ENCODE measurements at places on chromosomes 16 and 17.

GRCh38 chr16:30379158-30379783 is 3.1 kb downstream of the SEPTIN1 start:
- DNase-seq = no peak

DNA sequence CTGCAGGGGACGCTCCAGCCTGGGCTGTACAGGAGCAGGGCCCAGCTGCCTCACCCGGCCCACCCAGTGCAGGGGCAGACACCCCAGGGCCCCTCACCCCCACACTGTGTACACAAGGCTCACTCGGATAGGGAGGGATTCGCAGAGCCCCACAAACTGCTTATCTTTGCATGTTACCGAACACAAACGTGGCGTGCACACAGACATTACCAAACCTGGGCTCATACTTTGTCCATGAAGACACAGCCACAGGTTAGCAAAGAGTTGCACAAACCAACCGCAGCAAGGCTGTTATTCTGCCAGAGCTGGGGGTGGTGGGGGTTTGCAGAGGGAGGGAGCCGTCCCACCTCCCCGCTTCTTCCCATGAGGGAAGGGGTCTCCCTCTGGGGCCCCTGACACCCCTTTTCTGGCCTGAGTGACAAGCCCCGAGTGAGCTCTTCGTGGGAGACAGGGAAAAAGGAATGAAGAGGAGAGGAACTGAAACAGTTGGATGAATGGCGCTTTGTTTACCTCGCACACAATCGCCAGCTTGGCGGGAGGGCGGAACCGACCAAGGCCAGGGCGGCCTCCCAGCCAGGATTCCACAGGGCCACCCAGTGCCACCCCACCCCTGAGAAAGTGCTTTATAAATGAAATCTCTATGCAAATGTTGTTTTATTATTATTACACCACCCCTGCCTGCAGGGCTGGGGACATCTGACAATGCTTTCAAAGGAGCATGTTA is 434 bp upstream of the CPSF4L start:
- no peak for DNase-seq

DNA sequence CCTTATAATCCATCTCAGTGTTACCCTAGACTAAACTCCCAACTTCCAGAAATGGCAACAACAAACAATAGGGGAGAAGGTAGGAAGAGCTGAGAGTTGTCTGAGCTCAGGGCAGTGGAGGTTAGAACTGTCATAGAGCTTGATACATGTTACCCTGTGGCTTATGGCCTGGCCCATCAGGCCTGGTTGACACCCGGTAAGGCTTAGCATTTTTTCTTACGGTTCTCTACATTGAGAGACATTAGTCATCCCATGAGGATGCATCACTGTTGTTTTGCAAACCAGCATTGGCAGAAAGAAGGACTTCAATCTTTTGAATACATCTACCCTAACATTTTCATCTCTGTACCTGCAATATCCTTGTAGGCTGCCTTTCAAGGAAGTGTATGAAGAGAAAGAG is 226.6 kb downstream of the PHKB start:
- DNase-seq = no peak

- DNase-seq = no peak
These were observed 5.1 kb downstream of the TBX21 start for GRCh38 chr17:47738178-47738577.

GRCh38 chr17:74833501-74834377 is 25.9 kb downstream of the GRIN2C start:
- DNase-seq = no peak

DNA sequence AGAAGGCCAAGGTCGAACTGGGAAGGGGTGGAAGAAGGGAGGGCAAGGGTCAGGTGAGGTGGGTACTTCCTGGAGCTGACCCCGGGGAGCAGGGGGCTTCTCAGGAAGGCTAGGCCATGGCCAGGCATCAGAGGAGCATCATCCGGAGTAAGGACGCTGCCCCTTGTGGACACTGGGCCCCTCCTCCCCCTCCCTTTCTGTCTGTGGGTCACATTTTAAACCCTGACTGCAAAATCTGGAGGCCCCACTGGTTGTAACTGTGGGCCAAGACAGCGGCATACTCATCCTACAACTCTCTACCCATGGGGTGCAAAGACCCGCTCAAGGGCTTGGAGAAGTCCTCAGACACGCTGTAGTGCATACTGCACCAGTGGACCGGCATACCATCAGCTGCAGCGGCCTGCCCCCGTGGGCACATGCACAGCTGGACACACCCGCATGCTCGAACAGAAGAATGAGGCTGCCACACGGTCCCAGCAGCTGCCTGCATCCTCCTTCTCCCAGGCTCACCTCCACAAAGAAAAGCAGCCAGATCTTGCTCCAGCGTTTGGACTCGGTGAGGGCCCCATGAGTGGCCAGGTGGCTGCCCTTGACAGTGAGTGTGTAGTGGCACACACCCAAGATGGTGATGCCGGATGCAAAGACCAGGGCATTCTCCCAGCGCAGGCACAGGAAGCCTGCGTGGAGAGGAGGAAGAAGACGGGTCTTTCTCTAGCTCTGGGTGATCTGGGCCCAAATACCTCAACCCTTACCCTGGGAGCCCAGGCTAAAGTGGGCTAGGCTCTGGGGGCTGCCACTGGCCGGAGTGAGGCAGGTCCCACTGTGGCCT is 1.2 kb downstream of the FADS6 start:
- DNase-seq = no peak

- no peak for DNase-seq
These were observed 208.2 kb downstream of the C16orf78 start for GRCh38 chr16:49581630-49582298.

DNA sequence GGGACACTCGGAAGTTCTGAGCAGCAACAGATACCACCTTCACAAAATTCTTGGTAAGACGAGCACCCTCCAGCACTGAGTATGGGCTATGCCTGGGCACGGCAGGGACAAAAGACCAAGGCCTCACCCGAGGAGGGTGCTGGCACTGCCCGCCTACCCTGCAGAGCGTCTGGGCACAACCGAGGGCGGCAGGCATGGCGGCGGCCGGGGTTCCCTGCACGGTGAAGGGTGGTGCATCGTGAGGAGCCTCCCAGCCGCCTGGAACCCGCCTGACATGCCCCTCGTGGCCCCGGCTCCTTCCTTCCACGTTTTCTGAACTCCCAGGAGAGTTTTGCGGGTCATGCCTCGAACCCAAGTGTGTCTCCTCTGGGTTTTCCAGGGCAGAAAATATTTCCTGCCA is 18.9 kb downstream of the GALNS start:
- no peak for DNase-seq

- no peak for DNase-seq
These were observed 73.1 kb downstream of the ASIC2 start for GRCh38 chr17:33220036-33220435.

- DNase-seq = peak; percentile 96
These were observed at the start of gene RPL23 for GRCh38 chr17:38853292-38854219. TSS of gene RPL23 (minus strand) at chr17:38853721. CDS start at chr17:38853710, 11 bp downstream.

DNA sequence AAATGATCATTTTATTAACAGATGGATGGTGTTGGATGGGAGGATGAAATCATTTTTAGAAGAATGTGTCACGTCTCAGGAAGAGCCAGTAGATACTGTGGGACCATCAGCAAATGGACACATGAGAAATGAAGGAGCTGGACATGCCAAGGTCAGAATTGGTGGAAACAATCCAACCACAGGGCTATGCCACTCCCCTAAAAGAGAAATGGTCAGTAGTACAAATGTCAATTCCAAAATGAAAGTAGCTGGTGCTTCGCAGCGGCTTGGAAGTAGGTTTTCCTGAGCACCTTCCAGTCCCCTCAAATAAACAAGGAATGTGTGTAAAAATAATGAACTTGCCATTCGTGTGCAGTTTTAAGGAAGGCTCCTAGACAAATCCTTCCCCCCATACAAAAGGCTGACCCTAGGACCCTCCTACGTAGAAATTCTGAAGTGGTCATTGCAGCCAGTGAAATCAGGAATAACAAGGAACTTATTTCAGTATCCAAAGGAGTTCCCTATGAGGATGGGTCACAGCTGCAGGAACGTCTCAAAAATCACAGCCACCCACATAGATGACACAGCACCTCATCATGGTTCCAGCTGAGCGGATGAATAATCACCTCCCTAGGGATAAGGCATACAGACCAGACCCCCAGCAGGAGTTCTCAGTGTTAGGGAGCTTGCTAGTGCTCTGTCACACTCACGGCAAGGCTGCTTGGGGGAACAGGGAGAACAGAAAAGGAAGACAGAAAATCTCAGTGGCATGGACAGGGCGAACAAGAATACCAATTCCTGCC is 239.2 kb downstream of the HS3ST3A1 start:
- no peak for DNase-seq

DNA sequence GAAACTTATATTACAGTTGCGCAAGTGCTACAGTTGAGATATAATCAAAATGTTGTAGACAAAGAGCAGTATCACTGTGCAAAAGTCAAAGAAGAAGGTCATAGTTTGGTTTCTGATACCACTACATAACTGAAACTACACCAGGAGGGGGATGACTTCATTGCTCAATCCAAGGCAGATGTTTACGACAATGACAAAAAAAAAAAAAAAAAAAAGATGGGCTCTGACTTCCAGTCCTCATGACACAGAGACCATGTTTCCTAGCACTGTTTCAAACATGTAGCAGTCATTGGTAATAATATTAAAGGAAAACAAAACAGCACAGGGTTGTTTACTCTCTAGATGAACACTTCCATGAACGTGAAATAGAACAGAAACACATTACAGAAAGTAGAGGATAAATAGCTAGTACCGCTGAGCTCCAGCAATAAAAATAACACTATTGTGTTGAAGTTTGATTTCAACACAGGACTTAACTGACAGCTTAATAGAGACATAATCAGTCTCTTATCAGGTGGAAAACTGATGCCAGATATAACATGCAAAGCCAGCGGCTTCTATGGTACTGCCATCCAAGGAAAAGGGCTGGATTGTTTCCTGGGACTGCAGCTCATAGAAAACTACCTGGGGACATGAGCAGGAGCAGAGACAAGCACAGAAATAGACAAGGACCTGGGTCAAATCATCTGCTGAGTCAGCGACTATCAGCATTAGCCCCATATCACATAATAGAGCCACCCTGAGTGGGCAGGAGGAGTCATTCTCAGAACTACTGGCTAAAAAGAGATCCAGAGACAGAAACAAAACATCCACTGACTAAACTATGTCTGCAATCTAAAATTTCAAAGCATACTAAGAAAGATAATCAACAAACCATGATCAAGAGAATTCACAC is 463.6 kb upstream of the SOX9 start:
- no peak for DNase-seq

- DNase-seq = no peak
These were observed 39.2 kb downstream of the GNA13 start for GRCh38 chr17:65017207-65017774.
